ENCODE measurements at places on chromosomes 7 and 10.

DNA sequence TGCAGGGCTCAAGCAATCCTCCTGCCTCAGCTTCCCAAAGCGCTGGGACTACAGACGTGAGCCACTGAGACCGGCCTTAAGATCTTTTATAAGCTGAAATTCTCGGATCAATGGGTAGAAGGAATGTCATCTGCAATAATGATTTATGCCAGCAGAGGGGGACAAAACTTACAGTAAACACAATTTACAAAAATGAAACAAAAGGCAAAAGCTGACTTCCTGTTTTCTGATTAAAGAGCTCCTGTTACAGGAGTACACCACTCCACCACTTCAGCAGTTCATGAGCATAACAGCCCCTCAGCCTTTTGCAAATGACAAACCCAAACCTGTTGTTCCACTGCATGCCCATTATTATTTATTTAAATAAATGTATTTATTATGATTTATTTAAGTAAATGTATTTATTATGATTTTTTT lies 88.5 kb upstream of the ATP6V0A4 start:
- DNase-seq = no peak

- DNase-seq = no peak
These were observed 1152.1 kb upstream of the AUTS2 start for GRCh38 chr7:68446183-68446582.

DNA sequence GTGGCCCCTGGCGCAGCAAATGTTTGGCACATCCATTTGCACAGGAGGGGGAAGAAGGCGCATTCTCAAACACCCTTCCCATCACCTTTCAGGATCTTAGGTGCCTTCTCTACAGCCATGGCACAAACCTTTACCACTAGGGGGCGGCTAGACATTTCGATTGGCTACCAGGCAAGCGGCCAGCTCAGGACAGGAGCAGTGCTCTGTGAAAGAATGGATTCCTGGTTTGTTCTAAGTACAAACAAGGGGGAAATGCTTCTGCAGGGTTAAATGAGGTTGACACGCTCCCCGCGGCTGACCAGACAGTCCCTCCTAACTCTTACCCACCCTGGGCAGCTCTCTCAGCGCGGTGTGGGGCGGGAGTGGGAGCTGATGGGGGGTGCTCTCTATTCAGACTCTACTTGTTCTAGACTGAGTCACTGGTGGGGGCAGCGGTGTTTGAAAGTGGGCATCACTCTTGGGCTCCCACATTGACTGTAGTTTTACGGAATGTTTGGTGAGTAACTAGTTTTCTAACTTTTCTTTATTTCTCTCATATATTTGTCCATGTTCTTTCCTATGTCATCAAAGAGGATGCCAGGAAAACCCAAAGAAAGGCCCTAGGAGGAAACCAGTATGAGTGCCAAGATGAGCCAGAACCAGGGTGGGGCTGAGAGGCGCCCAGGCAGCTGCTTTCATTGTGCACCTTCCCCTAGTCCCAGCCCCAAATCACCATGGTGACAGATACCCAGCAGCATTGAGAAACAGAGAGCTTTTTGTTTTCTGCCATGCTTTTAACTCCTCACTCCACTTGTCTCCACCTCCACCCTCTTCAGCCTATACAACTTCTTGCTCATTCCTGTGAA lies 61.4 kb upstream of the GPR158 start:
- DNase-seq = peak; percentile 33

DNA sequence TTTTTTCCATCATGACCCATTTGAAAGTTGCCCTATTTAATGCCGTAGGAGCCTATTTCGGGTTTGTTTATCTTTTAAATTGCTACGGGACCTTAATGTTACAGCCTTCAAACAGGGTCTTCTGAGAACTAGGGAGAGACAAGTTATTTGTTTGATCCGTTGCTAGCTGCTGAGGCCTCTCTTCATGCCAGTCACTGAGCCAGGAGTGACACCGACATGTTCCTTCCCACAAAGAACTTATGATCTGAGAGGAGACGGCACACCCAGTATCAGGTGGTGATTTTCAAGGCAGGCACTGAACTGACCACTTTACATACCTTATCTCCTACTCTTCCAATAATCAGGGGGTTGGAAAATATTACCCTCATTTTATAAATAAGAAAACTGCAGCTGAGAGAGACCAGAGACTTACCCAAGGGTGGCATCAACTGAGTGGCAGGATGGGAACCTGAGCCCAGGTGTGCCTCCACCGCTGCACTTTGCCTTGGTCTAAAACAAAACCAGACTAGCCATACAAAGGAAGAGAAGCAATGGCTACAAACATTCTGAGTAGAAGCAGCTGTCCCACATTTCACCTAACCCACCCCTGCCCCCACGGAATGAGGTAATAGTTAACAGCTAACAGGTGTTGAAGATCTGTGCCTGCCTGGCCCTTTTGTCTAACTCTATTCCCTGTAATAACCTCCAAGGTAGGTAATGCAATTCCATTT lies 40.5 kb downstream of the PPP1R3C start:
- DNase-seq = no peak

DNA sequence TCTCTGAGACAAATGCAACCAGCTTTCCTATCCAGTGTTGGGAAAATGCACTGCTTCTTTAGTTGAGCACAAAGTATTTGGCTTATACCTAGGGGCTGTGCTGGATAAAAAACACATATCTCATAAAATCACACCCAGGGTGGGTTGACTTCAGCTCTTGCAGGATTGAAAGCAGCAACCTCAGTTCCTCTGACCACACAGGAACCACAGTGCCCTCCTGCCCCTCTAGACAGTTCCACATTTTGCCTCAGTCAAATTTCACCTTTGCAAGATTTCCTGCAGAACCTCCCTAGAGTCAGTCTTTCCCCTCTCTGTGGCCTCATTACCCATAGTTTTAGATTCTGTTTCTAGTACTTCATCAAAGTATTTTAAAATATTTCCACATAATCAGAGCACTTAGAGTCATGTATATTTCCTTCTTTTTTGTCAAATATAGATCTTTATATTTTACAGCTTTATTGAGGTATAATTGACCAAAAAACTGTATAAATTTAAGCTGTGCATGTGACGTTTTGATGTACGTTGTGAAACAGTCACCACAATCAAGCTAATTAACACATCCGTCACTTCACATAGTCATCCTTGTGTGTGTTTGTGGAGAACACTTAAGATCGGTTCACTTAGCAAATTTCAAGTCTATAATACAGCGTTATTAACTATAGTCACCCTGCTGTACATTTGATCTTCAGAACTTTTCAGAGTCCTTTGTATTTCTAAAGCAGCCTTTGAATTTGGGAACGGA lies 37.0 kb upstream of the EGR2 start:
- DNase-seq = no peak

DNA sequence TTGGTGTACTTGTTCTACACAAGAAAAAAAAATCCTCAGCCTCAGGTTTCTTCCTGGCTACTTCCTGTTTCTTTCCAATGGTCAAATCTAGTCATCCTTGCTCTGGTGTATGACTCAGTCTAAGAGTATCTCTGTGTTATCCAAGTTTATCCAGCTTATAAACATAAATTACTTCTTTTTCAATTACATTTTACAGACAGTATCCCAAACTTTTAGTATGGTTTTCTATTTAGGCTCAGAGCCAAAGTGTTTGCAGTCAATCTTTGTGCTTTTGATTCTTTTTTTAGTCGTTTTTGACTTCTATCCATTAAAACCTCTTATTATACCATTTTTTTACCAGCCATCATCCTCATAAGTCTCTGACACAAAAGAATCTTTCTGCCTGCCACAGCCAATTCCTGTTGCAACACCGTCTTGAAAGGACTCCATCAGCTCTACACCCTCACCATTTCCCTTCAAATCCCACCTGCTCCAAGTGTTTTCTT lies 294.6 kb downstream of the PTEN start:
- DNase-seq = peak; percentile 62

GRCh38 chr7:46230990-46231305 lies 309.9 kb upstream of the IGFBP3 start:
- DNase-seq = no peak

DNA sequence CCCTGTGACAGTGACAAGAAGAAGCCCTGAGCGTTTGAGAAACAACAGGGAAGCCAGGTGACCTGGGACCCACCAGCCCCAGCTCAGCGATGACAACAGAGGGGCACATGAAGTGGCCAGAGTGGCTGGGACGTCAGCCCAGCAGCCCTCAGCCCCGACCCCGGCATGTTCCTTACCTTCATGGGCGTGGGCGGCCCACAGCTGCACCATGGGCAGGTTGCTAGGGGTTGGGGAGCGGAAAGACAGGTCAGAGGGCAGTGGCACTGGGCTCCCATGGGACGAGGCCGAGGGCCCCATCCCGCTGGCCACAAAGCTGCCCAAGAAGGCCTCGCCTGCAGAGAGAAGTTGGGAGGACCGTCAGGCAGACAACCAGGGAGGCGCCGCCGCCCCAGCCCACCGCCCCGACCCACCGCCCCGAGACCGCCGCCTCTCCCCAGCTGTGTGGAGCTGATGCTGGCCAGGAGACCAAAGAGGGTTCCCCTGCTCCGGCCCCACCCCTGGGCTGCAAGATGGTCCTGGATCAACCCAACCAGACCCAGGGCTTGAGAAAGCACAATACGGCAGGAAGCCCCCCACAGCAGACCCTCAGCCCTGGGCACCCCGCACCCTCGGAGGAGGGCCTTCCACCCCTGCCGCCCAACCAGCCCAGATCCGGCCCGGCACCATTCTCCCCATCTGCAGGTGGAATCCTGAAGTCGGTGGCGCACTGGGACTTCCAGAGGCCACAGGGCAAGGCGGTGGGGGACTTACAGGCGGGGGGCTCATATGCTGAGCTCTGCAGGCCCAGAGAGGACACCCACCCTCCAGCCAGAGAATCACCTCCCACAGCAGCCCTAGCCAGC lies 29.1 kb downstream of the TNRC18 start:
- no peak for DNase-seq

GRCh38 chr7:72492461-72493065 lies 80.4 kb upstream of the CALN1 start:
- no peak for DNase-seq

DNA sequence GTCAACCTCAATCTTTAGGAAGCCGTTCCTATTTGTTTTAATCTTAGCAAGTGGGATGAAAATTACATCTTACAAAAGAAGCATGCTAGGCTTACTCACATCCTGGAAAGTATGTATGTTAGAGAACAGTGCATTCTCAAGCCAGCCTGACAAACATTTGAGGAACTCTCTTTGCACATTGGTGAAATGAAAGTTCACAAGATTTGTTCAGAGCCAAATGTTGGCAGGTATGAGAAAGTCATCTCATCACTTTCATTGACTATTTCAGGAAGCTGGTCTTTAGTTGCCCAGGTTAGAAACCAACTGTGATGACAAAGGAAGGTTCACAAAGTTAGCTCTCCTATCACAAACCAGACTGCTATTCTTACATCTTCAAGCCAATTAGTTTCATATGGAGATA lies 57.1 kb downstream of the ABCB1 start:
- DNase-seq = no peak

- DNase-seq = no peak
These were observed 19.2 kb downstream of the GNA12 start for GRCh38 chr7:2824678-2825461.

- DNase-seq = no peak
These were observed 133.6 kb upstream of the PRKCQ start for GRCh38 chr10:6713716-6714115.

GRCh38 chr7:43205171-43205795 lies 92.8 kb downstream of the HECW1 start:
- no peak for DNase-seq

- no peak for DNase-seq
These were observed 530.6 kb downstream of the ANKRD7 start for GRCh38 chr7:118755067-118755625.

- DNase-seq = no peak
These were observed 146.2 kb downstream of the ICA1 start for GRCh38 chr7:8115547-8116402.

DNA sequence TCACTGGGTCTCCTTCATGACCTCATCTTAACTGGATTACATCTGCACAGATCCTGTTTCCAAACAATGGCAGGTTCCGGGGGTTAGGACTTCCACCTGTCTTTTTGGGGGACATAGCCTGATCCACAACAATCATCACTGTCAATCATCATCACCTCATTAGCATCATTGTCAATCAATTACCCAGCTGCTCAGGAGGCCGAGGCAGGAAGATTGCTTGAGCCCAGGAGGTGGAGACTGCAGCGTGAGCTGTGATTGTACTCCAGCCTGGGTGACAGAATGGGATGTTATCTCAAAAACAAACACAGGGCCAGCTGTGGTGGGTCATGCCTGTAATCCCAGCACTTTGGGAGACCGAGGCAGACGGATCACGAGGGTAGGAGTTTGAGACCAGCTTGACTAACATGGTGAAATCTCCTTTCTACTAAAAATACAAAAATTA lies 18.7 kb downstream of the AMZ1 start:
- DNase-seq = no peak

DNA sequence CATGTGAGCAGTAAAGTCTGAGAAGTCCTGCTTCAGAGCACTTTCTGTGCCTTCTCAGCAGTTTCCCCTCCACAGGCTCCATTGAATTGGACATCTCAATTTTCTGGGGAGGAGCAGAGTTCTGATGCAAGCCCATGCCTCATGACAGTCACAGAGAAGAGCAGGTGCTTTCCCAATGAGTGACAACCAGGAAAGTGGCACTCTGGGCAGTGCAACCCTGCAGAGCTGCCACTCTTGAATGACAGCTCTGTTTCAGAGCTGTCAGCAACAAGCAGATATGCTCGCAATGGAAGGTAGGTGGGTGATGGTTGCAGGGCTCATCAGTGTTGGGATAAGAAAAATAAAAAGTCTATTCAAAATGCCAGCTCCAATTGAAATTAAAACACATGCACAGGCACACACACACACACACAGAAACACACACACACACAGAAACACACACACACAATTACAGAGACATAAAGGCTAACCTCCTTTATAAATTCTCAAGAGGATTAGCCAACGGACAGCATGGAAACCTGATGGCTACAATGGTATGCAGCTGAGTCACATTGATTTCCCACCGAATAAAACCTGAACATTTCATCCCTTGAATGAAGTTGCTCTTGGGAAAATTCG lies 50.5 kb downstream of the C10orf67 start:
- DNase-seq = no peak

DNA sequence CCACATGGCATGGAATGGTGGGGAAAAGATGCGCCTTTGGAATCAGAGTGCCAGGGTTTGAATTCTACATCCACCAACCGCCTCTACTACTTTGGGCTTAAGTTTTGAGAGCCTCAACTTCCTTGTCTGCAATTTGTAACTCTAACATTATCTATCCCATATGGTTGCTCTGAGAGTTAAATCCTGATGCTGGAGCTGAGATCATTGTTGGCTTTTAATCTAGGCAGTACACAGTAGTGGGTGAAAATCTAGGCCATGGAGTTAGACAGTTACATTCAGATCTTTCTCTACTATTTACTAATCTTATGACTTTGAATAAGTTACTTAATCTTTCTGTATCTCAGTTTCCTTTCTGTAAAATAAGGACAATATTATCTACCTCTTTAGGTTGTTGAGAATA lies 149.7 kb upstream of the AOAH start:
- no peak for DNase-seq

DNA sequence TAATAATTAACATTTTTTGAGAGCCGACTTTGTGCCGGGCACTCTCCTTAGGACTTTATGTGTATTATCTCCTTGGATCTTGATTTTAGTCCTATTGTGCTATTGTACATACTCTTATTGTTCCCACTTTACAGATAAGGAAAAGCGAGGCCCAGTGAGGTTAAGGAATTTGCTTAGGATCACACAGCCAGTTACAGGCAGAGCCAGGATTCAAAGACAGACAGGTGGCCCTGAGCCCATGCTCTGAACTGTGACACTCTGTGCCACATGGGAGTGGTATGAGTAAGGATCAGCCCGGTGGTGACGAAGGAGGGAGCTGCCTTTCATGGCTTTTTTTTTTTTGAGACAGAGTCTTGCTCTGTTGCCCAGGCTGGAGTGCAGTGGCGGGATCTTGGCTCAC lies 15.8 kb upstream of the GNA12 start:
- no peak for DNase-seq

Measured in AG09309 (cell line).